CD8-positive, alpha-beta T cell (primary cell): ENCODE measurements at places on chromosomes 1 and 21.

DNA sequence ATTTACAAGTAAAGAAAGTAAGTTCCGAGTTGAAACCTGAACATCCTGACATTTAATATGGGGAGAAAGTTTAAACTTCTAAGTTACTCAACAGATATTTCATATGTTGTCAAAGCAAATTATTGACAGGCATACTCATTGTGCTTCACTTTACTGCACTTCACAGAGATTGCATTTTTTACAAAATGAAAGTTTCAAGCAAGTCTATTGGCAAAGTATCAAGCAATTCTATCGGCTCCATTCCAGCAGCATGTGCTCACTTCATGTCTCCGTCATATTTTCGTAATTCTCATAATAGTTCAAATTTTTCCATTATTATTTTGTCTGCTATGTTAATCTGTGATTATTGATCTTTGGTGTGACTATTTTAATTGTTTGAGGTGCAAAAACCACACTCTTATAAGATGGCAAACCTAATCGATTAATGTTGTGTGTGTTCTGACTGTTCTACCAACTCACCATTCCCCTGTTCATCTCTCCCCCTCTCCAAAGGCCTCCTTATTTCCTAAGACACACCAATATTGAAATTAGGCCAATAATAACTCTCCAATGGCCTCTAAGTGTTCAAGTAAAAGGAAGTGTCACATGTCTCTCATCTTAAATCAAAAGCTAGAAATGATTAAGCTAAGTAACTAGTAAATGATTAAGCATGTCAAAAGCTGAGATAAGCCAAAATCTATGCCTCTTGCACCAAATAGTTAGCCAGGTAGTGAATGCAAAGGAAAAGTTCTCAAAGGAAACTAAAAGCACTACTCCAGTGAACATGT is 68.2 kb upstream of the BCL9 start:
- DNase-seq, result no peak

DNA sequence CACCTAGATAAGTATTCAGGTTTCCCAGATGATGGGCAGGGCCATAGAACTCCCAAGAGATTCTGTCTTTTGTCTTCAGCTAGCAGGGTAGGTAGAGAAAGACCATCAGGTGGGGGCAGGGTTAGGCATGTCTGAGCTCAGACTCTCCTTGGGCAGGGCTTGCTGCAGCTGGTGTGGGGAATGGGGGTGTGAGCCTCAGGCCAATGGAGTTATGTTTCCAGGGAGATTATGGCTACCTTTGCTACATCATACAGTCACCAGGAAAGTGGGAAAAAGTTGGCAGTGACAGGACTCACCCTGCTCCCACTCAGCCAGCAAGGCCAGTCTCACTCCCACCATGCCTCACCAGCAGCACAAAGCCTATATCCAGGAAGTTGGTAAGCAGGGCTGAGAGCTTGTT is 77.8 kb downstream of the DRAM2 start:
- no peak for DNase-seq

GRCh38 chr1:203187304-203187685 is 791 bp upstream of the CHI3L1 start:
- DNase-seq, result no peak

GRCh38 chr1:74334147-74334546 is 99.0 kb downstream of the TNNI3K start:
- DNase-seq, result no peak

DNA sequence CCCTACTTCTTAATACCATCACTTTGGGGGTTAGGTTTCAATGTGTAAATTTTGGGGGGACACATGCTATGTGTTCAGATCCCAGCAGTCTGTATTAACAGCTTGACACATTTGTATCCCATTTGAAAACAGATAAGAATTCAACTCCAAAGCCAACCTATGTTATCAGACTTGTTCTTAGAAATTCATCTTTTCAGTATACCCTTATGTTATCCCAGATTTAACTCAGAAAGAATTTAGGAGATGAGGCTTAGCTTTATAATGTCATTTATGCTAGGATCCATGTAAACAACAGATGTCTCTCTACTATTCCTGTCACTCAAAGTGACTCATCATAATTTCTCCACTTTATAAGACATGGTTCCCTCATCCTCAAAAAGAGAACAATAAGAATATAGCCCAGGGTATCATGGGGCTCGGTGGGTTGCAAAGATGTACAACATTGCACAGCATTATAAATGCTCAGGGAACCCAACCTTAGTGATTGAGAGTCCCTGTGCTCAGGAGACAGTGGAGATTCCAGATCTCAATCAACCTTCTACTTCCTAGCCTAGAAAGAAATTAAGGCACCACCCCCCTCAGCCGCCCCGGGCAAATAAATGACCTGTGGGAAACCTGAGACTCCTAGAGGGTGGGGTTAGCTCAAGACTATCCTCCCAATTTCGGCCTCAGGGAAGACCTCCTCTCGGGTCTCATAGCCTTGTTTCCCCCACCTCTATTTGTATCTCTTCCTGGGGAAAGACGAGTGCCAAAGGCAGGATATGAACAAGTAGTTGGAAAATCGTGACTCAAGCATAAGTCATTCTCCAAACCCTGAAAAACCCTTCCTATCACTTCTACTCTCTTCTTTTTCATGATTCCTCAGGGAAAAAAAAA is 265.1 kb upstream of the CAMK1G start:
- no peak for DNase-seq

GRCh38 chr1:232378266-232379062 is 251.5 kb downstream of the SIPA1L2 start:
- no peak for DNase-seq

GRCh38 chr1:240287722-240288121 is 196.0 kb downstream of the FMN2 start:
- DNase-seq, result no peak

DNA sequence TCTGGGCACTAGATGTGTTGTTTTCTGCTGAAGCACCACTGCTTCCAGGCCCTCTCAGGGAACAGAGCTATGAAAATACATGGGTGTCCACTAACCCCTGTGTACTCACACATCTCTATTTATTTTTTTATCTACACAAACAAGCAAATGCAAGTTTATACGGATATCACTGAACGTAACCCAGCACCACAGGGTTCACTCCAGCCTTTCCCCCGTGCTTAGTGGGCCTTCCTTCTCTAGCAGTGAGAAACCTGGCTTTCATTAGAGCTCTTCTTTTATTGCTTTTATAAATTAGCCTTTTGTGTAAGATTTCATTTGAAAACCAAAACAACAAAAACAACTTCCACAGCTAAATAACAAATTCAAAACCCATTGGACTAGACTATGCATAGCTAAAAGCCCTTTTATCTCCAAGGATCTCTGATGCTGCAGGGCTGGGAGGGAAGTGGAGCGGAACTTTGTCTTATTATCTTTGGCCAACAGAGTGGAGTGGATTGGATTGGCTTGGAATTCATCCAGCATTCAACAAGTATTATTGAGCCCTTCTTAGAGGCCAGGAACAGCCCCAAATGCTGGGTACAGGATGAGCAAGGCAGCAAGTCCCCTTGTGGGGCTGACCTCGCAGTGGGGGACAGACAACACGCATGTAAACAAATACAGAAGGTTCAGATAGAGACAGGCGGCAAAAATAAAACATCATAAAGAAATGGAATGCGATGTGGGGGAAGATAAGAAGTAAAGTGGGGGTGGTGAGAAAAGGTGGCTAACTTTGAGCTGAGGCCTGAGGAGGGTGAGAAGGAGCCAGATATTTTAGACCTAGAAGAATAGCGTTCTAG is 371.8 kb upstream of the POU3F1 start:
- no peak for DNase-seq

GRCh38 chr1:222582099-222582774 is 7.5 kb downstream of the TAF1A start:
- no peak for DNase-seq
